Stimulated activated CD8-positive, alpha-beta memory T cell treated with anti-CD3 and anti-CD28 coated beads, Interleukin-4, amount 100 ng/mL, for 4 hours (primary cell): ENCODE measurements at places on chromosomes 4 and X.

GRCh38 chrX:76064825-76065224, 108.0 kb upstream of the PBDC1 start:
- no peak for DNase-seq

GRCh38 chr4:157052429-157053040, 23.4 kb upstream of the GLRB start:
- no peak for DNase-seq

DNA sequence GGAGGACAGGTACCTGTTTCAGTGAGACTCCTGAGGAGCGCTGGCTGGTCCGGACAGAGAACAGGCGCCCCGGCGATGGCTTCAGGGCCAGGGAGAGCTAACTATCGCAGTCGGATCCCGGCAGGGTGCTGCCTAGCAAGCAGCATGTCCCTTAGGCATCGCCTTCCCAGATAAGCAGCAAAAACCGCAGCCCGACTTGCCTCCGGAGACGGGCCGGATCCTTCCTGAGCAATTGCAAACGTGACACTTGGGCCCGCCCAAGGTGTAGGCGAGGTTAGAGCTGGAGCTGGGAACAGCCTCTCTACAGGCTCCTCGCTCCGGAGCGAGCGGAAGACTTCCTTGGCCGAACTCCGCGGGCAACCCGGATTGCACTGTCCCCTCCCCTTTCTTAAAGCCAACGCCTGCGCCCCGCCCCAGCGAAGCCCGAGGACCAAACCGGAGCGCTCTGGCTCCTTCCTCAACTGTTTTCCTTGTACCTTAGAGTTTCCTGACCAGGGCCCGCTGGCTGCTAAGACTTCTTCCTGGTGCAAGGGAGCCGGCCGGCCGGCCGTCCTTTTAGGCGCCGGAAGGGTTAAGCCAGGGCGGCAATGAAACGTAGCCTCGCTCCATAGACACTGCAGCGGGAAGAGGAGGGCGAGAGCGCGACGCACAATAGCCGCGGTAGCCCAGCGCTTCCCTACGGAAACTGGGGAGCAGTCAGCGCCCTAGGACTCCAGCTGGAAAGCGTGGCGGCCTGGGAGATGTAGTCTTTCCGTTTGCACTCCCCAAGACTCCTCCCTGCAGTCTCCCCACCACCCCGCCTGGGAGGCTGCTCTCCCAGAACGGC, at the start of gene OPHN1:
Gene OPHN1 (minus strand): TSS at position 341 of the 826 bp plus-strand sequence. CDS start 475 bp downstream, outside the sequence.
- no peak for DNase-seq

DNA sequence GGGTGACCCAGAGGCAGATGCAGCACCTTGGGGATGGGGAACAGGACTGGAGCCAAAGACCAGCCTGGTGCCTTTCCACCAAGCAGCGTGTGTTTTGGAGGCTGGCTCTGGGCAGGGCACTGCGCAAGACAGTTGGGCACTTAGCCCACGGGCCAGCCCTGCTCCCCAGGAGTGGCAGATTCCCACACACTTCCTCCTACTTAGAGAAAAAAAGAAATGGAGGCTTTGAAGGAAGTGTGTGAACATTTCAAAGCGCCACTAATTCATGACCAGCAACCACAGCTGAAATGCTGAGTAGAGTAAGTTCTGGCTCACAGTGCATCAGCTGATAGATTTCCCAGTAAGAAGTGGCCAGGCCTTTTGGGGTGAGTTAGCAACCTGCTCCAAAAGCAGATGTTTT, 54.9 kb upstream of the LGI2 start:
- no peak for DNase-seq

DNA sequence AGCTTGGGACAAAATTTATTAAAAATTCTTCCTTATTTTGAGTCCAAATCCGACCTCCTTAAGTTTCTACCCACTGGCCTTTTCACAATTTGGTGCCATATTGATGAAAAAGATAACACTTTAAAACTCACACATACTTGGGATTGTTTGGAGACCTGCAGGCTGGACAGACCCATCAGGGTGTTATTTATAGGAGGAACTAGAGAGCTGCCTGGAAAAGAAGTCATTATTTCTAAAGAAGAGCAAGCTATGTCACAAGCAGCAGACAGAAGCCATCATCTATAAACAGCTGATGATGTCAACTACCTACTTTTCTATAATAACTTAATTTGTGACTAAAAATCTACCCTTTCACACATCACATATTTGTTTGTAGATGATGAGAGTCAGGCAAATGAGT, 56.2 kb downstream of the COX18 start:
- DNase-seq = no peak

DNA sequence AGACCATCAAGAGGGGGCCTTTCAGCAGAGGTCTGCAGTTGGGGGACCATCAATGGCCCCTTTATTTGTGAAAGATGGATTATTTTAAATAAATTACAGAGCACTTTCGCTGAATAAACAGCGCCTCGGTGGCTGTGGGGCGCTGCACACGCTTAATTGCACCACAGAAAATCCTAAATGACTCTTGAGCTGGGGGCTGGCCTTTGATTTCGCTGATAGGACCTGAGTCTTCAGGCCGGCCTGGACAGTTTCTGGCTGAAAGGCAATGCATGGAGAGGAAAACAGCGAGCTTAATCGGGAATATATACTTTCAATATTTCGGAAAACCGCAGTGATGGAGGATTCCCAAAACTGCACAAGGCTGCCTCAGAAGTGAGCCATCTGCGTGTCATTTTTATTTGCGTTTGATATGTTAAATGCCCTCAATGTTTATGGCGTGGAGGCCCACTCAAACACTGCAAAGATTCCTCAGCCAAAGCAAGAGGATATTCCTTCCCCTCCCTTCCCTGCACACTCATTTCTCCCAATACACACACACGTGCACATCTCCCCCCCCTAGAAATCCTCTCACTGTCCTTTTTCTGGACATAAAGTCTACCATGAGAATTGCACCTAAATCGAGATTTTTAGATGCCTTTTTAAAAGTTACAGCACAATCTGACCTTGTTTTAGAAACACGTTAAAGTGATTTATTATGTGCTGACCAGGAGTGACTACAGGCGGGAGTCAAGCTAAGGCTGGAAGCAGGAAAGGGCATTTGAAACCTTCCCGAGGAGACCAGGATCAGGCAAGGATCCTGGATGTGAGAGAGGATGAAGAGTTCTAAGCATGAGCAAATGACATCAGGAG, 340.7 kb downstream of the RAB28 start:
- no peak for DNase-seq

DNA sequence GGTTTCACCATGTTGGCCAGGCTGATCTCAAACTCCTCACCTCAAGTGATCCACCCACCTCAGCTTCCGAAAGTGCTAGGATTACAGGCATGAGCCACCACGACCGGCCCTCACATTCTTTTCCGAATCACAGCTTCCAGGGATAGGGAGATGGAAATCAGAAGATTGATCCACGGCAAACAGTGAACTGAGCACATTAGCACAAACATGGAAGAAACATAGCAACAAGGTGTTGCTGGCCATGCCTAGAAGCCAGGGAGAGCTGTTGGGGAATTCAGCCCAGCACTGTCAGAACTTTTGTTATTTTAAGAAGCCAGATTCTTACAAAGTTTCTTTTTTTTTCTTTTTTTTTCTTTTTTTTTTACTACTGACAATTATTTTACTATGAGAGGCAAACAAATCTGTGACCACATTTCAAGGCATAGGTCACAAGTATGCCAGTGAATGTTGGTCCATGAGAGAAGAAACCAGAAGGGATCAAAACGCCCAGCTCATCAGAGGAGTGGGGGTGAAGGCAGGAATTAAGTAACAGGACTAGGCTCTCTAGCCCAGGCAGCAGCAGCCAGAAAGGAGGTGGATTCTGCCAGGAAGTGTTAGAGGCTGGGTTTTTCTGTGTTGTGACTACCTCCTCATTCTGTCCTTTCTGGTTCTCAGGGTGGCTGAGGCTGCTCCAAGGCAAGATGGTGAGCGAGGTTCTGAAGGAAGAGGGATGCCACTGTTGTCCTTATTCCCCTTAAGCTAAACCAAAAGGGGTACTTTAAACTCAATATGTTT, 44.1 kb downstream of the TEC start:
- no peak for DNase-seq

- DNase-seq = no peak
Observed at GRCh38 chrX:2425286-2426071, 75.3 kb downstream of the DHRSX start.

DNA sequence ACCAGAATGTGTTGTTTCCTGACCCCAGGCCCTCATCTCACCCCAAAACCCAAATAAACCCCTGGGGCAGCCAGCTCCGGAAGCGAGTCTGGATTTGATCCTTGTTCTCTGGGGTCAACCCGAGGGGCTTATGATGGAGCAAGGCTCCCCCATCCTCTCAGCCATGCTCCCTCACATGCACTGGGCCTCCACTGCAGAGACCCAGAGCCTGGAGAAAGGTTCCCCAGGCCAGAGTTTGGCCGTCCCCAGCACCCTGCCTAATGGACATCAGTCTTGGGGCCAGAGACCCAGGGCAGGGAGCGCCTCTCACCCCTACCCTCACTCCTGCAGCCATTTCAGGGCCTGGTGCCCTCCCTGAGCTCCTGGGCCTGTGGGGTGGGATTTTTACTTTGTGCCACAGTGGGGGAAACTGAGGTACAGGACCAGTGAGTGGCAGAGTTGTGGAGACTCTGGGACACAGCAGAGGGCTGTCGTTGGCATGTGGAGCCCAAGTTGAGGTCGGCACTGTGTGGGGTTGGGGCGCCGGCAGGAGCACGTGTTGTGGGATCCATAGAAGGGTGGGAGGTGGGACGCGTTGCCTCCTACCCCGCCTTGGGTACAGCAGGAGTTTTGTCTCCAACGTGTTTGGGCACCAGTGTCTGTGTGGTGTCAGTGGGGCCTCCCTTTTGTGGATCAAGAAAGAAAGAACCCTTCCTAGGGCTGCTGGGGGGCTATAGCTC, 3.6 kb downstream of the FGFR3 start:
- DNase-seq = no peak

GRCh38 chr4:153809307-153809706, 20.4 kb upstream of the SFRP2 start:
- no peak for DNase-seq

DNA sequence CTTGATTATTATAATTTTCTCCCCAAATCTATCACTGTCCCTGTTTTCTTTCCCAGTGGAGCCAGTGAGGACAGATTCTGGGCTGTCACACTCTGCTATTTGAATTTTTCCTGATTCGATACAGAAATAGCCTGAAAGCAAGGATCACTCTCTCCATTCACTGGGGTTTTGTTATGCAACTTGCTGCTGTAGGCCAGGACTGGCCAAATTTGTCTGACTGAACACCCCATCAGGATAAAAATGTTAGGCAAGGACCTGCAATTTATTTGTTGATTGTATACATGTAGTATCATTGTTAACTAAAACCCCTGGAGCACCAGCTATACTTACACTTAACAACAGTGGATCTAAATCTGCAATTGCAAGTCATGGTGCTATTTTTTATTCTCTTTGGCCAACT, 68.7 kb downstream of the AASDH start:
- no peak for DNase-seq

DNA sequence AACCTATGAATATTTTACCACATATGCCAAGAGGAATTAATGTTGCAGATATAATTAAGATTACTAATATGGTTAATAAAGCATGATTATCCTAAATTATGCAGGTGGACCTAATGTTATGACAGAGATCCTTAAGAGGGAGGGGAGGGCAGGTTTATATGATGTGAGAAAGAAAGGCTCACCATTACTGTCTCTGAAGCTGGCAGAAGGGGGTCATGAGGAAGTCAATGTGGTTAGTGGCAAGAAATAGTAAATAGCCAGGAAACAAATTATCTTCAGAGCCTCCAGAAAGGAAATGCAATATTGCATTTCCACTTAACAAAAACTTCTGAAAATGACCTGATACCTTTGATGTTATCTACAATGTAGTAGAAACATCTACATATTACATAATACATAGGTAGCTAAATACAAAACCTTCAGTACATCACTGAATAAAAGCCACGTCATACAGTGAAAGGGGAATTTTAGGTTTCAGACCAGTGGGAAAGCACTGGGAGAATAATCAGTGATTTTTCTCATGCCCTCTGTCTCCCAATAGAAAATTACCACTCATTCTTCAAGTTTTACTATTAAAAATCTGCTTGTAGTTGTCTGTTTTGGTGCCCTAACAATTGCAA, 609.2 kb downstream of the SPOCK3 start:
- DNase-seq = no peak
